ENCODE measurements at places on chromosomes 11 and 22.

DNA sequence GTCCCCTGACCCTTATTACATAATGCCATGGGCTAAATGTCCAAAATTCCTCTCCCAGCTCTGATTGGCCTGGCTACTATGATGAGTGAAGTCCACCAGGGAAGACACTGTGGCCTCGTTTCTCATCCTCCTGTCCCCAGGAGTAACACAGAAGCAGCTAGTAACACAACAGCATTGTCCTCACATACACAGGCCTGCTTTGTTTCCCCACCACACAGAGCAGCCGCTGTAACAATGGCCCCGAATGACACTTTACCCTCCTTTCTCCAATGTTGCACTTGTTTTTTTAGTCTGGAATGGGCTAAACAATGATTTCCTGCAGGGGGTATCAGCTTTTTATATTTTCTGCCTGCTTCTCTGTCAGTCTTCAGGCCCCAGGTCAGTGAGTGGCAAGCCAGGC lies at the start of gene PRR5L:
PRR5L (plus strand) TSS at position 363 of the 400 bp plus-strand sequence. CDS start 104,834 bp downstream, outside the sequence.
- DNase-seq = no peak

GRCh38 chr11:3685923-3686322 lies 14.7 kb upstream of the CHRNA10 start:
- DNase-seq = no peak

DNA sequence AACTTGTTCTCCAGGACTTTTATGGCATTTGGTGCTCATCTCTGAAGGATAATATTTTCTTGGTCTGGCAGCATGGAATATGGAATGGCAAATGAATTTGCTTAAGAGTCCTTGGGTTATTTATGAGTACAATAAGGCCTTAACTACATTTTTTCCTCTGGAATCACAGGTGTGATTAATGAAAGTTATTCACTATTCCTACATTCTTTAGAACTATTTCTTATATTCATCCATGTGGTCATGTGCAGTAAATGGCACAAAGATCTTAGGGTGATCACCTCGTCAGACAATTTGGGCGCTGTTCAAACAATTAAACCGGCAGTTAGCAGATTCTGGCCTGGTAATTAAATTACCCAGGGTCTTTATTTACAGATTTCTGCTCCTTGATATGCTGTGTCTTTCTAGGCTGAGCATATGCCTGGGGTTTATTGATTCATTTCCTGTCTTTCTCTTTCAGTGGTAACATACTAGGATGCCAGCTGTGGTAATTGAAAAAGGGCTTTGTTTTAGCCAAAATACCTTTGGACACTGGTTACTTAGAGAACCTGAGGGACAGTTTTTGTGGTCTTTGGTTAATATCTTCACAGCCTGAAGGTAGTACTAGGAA lies 31.6 kb downstream of the SIK2 start:
- DNase-seq = no peak

DNA sequence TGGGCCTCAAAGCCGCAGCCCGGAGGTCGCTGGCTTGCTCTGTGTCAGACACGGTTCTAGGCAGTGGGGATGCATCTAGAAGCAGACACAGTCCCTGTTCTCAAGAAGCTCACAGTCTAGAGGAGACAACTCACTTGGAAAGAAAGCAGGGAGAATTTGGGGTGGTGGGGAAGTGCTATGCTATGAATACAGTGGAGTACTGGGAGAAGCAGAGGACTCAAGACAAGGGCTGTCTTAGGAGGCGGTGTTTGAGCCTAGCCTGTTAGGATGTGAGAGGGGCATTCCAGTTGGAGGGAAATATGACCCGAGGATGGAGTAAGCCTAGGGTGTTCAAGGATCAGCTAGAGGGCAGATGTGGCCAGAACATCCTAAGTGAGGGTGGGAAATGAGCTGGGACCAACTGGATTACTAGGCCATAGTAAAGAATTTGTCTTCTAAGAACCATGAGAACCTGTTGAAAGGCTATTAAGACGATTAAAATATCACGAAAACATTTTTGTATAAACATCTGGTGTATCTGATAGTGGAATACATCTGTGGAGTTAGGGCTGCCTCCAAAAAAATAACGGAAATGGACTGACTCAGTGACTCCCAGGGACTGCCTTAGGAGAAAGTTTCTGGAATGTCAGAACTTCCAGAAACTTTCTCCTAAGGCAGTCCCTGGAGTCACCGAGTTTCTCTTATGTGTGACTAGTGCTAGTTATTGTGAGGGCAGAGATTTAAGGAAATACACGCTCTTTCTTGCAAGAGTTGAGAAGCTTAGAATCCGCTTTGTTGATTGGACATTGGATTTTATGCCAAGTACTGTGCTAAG lies 1.1 kb upstream of the PITPNB start:
- DNase-seq = no peak

DNA sequence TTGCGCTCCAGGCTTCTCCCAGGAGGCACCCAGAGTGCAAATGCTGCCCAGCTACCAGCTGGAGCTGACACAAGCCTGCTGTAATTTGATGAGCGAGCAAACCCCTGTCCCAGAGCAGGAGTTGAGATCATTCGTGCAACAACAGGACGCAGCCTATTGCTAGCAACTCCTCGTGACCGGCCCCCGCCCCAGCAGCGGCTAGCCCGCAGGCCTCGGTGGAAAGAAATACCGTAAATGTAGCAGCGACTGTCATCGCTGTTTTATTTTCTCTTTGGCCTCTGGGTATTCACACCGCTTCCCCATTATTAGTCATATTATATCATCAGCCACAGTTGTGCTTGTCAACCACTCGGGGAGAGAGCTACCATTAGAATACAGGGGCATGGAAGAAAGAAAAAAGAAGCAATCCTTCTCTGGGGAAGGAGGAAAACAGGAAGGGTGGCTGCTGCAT lies 59.2 kb upstream of the ATXN10 start:
- no peak for DNase-seq

DNA sequence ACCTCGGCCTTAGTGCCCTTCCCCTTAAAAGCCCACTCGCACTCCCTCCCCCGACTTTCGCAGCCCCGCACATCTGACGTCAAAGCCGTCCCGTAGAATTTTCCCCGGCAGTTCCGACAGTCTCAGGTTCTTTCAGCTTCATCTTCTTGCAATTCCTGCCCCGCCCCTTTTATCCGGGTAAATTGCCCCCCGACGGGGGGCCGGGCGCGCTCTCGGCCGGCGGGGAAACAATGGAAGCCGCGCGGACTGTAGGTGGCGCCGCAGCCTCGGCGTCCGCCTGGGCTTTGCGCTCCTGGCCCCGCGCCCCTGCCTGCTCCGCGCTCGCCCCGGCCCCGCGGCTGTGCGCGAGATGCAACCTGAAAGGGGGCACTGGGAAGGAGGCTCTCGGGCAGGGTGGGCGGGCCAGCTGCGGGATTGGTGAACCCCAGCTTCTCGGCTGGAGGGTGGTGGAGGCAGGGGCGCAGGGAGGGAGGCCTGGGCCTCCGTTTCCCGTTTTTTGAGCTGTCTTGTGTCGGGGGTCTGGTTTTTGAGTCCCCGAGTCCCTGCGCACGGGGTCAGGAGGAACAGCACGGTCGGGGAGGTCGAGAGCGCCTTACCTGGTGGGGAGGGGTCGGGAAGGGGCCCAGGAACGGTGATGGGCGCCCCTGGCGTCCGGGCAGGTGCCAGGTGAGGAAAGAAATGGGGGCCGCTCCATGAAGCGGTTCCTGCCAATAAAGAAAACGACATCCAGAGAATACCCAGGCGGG lies 859 bp upstream of the FGF19 start:
- no peak for DNase-seq

GRCh38 chr11:85815186-85815931 lies 4.4 kb upstream of the SYTL2 start:
- DNase-seq = no peak

GRCh38 chr11:105168457-105168856 lies 28.9 kb upstream of the CARD18 start:
- DNase-seq = no peak

GRCh38 chr11:69788956-69789355 lies 13.8 kb upstream of the FGF4 start:
- DNase-seq = no peak

- DNase-seq = no peak
Measured at GRCh38 chr11:13354335-13354734, 76.7 kb downstream of the BMAL1 start.

GRCh38 chr11:12681466-12681865 lies 7.2 kb downstream of the TEAD1 start:
- no peak for DNase-seq

DNA sequence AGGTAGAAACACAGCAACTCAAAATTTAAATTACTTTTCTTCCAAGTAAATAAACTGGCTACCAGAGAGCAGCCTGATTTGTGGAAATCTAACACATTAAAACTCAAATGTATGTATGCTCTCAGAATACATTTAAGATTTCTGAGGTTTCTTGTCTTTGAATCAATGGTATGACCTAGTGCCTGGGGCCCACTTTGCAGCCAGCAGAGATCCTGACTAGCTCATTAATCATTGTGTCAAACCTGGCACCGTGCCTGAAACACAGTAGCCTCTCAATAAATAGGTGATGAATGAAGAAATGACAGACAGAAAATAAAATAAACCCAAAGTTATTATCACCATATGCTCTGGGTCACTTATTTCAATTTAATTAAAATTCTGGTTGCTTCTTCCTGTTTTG lies 176.2 kb upstream of the FAT3 start:
- DNase-seq = no peak

DNA sequence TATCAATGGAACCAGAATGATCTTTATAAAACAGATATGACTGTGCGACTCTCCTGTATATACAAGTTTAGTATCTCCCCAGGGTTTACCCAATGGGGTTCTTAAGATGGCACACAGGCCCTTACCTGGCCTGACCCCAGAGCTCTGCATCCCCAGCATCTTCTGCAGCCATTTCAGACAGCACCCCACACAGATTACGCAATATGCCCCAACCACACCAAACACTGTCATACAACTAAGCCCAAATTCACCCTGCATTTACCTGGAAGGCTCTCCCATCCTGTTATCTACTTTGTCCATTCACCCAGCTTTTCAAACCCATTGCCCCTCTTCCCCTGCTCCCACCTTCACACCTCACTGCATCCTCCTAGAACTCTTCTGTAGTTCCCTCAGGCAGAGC lies 182.5 kb upstream of the API5 start:
- DNase-seq = no peak

GRCh38 chr22:23068832-23069385 lies 1.4 kb upstream of the GNAZ start:
- no peak for DNase-seq

GRCh38 chr11:95991545-95991944 lies 67.6 kb upstream of the MTMR2 start:
- DNase-seq = no peak

- DNase-seq = no peak
Measured at GRCh38 chr22:27903805-27904473, 15.1 kb downstream of the PITPNB start.

- no peak for DNase-seq
Measured at GRCh38 chr11:1988667-1989317, 8.8 kb downstream of the H19 start.

GRCh38 chr11:12906501-12906900 lies 102.6 kb upstream of the RASSF10 start:
- no peak for DNase-seq

DNA sequence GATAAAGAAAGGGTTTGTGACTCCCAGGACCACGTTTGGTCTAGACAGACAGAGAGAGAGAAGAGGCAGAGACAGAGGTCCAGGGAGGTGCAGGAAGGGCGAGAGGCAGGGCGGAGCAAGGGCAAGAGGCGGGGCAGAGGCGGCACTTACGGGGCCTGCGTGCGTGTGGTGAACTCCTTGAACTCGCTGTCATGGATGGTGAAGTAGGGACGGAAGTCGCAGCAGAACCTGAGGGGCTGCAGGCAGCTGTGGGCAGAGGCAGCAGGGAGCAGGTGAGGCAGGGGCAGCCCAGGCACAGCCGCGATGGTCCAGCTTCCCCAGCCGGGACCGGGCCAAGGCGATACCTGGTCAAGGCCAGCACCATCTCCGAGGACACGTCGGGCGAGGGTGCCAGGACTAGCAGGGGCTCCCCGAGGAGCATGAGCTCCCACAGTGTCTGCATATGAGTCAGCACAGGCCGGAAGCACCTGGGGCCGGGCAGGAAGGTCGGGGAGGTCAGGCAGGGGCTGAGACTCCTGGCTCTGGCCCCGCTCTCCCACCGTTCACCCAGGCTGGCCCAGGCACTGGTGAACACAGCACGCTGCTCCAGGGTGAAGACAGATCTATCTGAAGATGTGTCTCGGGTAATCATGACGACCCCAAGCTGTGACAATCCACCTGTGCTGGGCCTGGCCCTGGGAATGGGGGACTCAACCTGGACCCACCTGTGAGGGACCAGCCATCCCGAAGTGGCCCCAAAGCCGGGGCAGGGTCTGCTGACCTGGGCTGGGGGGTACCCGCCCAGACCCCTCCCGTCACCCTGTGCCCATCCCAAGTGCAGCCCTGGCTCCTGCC lies 7.2 kb upstream of the PLXNB2 start:
- peak; percentile 42 for DNase-seq

GRCh38 chr11:27317751-27318150 lies 45.3 kb downstream of the CCDC34 start:
- no peak for DNase-seq

GRCh38 chr11:15976433-15977045 lies 379.8 kb downstream of the SOX6 start:
- no peak for DNase-seq

DNA sequence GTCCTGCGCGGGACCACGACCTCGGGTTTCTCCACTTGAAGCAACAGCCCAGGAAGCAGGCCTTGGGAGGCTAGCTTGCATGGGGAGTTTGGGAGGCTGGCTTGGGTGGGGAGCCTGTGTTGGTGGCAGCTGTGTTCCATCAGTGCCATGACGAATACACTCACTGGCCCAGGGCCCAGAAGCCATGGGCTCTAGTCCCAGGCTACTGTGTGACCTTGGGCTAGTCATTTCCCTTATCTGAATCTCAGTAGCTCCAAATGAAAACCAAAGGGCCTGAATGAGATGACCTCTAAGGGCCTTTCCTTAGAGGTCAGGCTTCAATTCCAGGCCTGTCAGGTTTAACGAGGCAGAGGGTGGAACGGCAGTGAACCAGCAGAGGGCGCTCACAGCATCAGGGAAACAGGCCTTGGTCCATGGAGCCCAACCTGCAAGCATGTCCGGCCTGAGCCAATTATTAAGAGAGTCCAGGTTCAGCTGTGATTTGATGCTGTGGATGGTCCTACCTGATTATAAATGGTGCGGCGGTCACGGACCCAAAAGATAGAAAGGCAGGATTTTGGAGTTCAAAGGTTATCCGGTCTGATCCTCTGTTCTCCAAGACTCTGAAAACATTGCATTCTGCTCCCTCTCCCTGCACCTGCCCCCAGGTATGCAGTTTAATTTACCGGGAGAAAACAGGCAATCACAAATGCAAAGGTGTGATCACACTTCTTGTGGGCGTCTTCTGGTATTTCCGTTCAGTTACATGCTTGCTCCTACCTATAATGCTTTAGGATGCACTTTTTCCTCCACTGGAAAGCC lies 15.9 kb downstream of the PTPN5 start:
- peak; percentile 15 for DNase-seq

GRCh38 chr11:132237781-132238180 lies 867.4 kb downstream of the NTM start:
- no peak for DNase-seq

- DNase-seq = no peak
Measured at GRCh38 chr11:16924462-16924825, 89.8 kb downstream of the PLEKHA7 start.
